ENCODE measurements at places on chromosomes 6 and 20.

DNA sequence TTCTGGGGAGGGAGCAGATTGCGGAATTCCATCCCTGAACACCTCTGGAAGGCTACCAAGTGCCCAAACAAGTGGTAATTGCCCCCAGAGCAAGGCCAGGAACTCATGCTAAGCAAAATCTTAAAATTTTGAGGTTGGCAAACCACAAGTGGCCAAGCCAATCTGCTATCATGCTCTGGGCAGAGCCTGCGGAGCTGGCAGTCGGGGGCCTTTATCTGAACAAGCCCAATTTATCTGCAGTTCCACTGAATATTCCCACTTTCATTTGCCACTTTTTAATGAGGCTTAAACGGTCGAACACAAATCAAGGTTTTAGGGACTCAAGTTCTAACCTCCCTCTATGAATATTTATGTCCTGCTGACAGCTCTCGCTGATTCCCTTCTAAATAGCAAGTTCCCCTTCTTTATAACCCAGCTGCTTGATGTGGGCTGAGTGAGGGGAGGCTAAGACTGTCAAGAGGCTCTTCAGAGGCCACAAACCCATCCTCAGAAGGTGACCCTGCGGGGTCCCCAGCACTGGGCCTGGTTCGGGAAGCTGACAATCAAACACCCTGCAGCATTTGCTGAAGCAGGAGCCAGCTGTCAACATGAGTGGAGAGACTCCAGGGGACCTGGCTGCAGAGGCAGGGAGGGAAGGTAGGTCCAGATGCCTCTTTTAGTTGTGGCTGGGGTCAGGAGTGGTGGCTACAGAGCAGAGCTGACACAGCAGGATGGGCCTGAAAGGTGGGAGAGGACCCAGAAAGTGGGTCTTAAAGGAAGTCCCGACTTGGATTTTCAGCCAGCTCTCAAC is 11.9 kb downstream of the CCDC167 start:
- no peak for DNase-seq

GRCh38 chr6:141752677-141753076 is 380.0 kb upstream of the GJE1 start:
- DNase-seq: no peak

- peak; percentile 70 for DNase-seq
Measured at GRCh38 chr20:2872459-2873009, 747 bp upstream of the PTPRA start.

- no peak for DNase-seq
Measured at GRCh38 chr6:148037496-148037895, 305.1 kb upstream of the SASH1 start.

GRCh38 chr6:3453413-3454272 is 3.2 kb downstream of the SLC22A23 start:
- DNase-seq: no peak

GRCh38 chr6:38617856-38618255 is 21.9 kb downstream of the BTBD9 start:
- no peak for DNase-seq

DNA sequence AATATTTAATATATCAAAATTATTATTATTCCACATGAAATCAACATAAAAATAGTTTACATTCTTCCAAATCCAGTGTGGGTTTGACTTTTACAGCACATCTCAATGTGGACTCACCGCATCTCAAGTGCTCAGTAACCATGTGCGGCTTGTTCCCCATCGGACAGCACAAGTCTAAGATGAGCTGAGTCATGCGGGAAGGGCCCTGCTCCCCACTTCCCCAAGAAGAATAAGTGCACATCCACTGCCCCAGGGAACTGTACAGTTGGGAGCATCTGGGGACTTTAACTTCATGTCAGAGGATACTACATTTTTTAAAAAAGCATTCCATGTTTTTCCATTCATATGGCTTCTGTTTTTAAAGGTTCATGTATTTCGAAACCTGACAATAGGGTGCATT is 325.6 kb downstream of the BTBD3 start:
- DNase-seq: peak; percentile 13

GRCh38 chr6:111382476-111383294 is 100.3 kb downstream of the REV3L start:
- no peak for DNase-seq

DNA sequence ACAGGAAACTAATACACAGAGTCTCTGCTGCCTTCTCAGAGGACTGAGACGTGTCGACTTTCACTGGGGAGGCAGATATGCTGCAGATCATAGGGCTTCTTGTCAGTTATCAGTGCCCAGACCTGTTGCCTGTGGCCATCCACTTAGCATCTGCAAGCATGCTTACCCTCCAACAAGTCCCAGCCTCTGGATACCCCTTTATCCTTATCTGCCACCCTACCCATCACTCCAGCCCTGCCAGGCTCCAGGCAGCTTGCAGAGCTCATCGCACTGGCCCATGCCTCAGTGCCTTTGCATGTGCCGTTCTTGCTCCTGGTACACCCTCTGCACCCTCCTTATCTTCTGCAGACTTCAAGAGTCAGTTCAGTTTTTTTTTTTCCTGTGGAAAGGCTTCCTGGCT is 119.2 kb downstream of the TOX2 start:
- no peak for DNase-seq
